ENCODE measurements at places on chromosomes 6 and 20.

DNA sequence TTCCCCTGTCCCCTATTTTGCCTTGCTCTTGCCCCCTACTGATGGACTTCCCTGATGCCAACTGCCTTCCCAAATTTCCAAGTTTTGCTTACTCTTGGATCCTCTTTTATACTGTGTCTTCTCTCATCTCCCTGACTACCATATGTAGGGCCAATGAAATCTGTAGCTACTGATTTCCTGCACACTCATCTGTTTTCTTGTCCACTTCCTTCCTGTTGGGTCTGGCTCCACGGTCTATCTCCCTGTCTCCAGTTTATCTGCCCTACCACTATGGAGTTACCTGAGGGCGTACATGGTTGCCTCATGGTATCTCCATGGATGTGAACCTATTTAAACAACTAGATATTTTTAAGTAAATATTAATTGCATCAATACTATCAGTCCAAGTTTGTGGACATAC is 140.3 kb upstream of the MCHR2 start:
- DNase-seq: no peak

DNA sequence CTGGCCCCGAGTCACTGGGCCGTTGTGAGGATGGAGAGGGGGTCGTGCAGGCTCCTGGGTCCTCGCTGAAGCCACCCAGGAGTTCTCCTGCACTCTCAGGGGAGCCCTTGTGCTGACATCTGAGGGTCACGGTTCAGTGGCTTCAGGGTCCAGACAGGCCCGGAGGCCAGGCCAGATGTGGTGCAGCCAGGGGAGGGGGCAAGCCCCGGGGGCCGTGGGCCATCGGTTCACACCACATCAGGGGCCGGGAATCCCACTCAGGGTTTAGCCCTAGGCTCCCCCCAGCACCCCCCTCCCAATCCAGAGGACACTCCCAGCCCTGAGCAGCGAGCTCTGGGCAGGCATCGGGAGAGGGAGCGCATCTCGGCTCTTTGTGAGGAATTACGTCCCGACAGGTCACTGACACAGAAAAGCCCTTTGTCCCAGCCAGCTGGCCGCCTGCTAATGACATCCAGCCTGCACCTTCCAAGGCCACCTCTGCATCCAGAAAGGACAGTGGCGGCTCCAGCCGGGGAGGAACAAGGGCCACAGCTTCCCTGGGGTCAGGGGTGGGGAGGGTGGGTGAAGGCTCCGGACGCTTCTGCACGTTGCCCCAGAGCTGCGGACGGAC is 6.4 kb upstream of the CHRNA4 start:
- no peak for DNase-seq

- DNase-seq: no peak
Measured at GRCh38 chr6:8731874-8732273, 296.5 kb upstream of the SLC35B3 start.

GRCh38 chr6:14530385-14530784 is 412.8 kb downstream of the CD83 start:
- no peak for DNase-seq

GRCh38 chr20:52172392-52173047 is 19.1 kb downstream of the ZFP64 start:
- no peak for DNase-seq
